Omental fat pad (tissue), 4 donors: ENCODE measurements at places on chromosomes 13 and 19.

DNA sequence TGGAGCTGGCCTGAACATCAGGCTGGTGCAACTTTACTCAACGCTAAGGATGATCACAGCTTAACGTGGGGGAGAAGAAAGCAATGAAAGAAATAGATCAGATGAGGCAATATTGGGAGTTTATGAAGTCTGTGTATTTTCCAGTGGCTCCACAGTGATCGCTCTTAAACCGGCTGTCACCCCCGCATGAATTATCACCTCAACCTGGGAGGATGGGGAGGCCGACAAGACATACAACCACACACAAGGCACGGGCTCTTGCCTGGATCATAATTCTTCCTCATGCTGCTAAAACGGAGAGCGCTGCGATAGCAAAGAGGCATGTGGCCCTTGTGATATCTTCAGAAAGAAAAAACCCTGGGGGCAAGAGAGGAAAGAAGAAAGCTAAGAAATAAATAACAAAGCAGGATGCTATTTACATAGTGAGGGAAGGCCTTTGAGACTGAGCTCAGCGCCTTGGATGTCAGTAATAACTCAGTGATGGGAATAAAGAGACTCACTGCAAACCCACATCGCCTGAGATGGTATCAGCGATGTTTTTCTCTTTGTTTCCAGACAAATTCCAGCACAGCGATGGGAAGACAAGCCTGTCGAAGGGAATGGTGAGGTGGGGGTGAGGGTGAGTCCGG, 19.1 kb upstream of the CHST8 start:
- no peak for DNase-seq

GRCh38 chr13:77915686-77916085, 2.9 kb downstream of the EDNRB start:
- no peak for DNase-seq

DNA sequence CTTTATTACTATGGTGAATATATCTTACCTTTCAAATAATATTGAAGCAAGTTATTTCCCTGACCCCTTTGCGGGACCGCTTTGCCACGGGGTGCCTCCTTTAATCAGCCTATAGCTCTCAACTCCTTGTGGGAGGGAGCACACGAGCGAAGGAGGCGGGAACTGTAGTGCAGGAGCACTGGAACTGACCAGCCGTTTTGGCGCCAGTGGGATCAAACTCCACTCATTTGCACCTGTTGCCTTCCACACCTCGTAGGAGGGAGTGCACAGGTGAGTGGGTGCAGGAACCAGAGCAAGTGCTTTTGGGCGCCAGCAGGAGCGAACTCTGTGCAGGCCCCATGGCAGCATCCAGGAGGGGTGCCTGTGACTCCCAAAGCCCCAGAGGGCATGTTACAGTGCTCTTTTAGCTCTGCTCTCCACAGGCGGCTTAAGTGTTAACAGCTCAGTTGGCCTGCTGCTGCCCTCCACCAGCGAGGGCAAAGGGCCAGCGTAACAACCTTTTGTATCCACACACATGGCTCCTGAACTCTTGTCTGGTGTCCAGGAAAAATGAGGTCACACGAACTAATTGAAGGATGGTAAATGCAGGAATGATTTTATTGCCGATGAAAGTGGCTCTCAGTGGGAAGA, 206.9 kb downstream of the GGACT start:
- DNase-seq, result no peak

DNA sequence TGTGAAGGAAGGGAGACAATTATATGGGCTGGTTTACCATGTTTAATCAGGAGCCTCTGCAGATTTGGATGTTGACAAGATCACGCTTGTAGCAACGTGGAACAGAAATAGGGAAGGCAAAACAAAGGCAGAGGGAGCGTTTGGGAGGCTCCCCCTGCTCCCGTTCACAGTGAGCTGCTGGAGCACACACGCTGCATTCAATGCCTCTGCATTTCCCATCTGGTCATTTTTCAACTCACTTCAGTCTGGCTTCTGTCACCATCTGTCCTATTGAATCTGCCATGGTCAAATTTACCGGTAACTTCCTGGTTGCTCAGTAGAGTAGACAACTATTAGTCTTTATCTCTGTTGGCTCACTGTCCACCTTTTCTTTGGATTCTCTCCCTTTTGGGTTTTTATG, 91.0 kb downstream of the NHLRC3 start:
- DNase-seq, result no peak
